HL-60 (cell line): ENCODE measurements at places on chromosomes 3 and 15.

DNA sequence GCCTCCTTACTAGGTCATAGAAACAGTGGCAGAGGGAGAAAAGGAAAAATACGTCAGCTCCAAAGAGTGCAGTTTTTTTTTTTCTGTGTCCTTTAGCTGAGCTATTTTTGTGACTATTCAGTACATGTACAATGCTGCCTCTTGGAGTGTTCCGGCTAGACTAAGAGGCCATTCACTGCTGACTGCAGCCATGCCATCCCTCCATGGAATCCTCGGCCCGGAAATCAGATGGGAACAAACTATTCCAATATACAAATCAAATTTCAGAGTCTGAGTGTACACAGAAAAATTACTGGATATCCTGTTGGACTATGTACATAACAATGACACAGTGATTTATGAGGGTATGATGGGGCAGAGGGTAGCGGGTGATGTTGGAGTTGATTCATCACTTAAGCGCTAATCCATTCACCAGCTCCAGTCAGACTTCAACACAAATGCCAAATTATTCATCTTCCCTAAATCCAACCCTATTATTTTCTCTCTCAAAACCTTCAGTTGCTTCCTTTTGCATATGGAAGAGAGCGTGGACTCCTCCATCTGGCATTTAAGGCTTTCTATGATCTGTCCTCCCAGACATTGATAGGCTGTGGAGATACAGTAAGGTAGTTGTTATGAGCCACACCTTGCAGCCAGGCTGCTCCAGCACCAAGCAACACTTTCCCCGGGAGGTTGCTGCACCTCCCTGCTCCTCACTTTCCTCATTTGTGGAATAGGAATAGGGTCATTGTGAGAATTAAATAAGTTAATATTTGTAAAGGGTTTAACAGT, 109.1 kb downstream of the LPP start:
- no peak for DNase-seq

GRCh38 chr3:155231792-155232191, 61.7 kb downstream of the STRIT1 start:
- DNase-seq = no peak

GRCh38 chr3:112568642-112569041, 6.8 kb downstream of the SLC35A5 start:
- no peak for DNase-seq

DNA sequence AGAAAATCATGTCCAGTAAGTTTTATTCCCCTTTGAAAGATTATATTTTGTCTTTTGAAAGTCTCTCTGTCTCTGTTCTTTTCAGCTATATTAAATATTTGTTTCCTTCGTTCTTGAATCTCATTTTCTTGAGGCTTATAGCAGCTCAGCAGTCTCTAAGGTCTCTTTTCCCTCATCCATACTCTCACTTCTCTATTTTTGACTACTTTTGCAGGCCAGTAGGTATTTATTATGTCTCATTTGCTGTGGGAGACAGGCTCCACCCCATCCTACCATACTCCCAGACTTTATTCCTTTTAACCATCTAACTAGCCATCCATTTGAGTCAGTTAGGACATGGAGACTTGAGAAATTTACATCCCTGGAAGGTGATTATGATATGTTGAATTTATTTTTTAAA, 71.0 kb downstream of the FILIP1L start:
- DNase-seq = no peak

- DNase-seq = no peak
Measured at GRCh38 chr3:189236352-189236751, 64.6 kb downstream of the TPRG1 start.

GRCh38 chr3:196207833-196208607, 3.2 kb downstream of the ZDHHC19 start:
- no peak for DNase-seq
